CD4-positive, CD25-positive, alpha-beta regulatory T cell (primary cell): ENCODE measurements at places on chromosomes 2 and 18.

GRCh38 chr2:53217250-53217649, 550.4 kb upstream of the CHAC2 start:
- no peak for DNase-seq

GRCh38 chr2:222752746-222753145, 81.3 kb downstream of the MOGAT1 start:
- DNase-seq = no peak

- DNase-seq = no peak
These were observed 21.3 kb upstream of the NCK2 start for GRCh38 chr2:105723431-105723830.

DNA sequence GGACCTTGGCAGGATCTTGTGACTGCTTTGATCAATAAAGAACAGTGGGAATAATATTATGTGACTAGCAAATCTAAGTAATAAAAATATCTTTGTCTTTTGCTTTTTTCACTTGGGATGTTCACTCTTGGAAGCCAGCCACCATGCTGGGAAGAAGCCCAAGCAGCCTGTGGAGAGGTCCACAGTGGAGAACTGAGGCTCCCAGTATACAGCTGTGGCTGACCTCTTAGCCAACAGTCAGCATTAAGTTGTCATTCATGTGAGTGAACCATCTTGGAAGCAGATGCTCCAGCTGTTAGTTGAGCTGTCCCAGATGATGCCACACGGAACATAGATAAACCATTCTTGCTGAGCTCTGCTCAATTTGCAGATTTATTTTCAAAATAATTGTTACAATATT, 160.0 kb downstream of the OSR1 start:
- no peak for DNase-seq

- DNase-seq = no peak
These were observed 279.8 kb downstream of the TNS1 start for GRCh38 chr2:217722883-217723472.

- no peak for DNase-seq
These were observed 10.4 kb upstream of the CAVIN2 start for GRCh38 chr2:191857259-191857805.

DNA sequence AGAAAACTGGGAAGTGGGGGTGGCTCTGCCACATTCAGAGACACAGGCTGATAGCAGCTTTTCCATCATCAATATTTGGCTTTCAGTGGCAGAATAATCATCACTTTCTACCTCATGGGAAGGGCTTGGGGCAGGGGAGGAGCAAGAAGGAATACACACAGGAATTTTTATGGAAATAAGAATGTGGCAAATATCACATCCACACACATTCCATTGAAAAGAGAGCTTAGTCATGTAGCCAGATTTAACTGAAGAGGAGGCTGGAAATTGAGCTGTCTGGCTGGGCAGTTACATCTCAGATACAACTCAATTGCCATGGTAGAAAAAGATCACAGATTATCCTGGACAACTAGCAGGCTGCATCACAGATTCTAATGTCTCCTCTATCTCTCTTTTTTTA, 1474.0 kb upstream of the ACVR2A start:
- DNase-seq = no peak

DNA sequence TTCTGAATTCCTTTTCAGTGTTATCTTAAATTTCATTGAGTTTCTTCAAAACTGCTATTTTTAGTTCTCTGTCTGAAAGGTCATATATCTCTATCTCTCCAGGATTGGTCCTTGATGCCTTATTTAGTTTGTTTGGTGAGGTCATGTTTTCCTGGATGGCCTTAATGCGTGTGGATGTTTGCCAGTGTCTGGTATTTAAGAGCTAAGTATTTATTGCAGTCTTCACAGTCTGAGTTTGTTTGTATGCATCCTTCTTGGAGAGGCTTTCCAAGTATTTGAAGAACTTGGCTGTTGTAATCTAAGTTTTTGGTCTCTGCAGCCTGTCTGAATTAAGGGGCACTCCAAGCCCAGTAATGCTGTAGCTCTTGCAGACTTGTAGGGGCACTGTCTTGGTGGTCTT, 249.3 kb downstream of the ZNF385B start:
- DNase-seq = no peak

DNA sequence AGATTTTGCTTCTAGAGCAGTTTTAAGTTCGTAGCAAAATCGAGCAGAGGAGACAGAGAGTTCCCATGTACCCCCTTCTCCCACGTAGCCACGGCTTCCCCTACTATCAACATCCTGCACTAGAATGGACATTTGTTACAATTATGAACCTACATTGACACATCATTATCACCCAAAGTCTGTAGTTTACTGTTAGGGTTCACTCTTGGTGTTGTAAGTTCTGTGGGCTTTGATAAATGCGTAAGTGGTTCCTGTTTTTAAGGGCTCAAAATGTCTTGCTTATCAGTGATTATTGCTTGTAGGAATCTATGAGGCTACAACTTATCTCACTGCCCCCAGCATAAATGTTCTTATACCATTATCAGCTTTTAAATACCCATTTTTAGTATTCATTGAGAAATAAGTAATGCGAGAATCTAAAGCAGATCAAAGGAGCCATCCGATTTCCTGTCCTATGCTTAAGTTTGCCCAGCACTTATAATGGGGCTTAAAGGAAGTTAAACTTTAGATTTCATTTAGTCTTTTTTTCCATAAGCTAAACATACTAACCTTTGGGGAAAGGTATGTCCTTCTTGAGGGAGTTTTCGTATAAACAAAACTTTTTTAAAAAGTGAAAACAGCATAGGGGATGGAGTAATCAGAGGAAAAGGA, 118.7 kb downstream of the HAUS1 start:
- DNase-seq = peak; percentile 24

GRCh38 chr18:55489034-55489986, 98.7 kb downstream of the TCF4 start:
- DNase-seq = no peak

GRCh38 chr2:210303498-210303897, 11.5 kb downstream of the MYL1 start:
- no peak for DNase-seq

DNA sequence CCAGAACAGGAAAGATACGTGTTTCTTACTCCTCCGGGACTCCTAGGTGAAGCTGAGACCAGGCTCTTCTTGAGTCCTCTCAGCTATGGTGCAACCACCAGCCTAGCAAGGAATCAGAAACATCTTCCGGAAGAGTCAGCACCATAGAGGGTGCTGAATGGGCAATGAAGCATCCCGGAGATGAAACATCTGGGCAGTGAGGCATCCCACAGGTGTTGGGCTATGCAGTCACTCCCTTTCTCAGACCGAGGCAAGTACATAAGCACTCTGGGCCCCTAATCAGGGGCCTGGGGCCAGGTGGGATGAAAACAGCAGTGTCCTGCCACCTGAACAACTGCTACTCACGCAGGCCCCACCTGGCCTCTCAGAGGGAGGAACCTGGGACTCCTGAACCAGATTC, 1.4 kb upstream of the CAPN10 start:
- no peak for DNase-seq
